ENCODE measurements at places on chromosomes 4 and X. TPM values are rescaled to one million over a fixed set of nuclear protein-coding genes. Genes with fewer than 3 reads are reported as not detected.

The SCOC gene
- total RNA-seq: 32.0 TPM

The POLA1 gene
- total RNA-seq: 20.6 TPM

The BMP3 gene
- 0.68 TPM for total RNA-seq

GRCh38 chr4:139099366-139099982, 77.5 kb downstream of the ELF2 start:
- no peak overlapping the region for H3K27ac ChIP-seq
- H3K4me1 ChIP-seq: no peaks in the 10 kb centered on the region
- no peaks in the 10 kb centered on the region for H3K36me3 ChIP-seq
- DNase-seq: no peak
- H3K27me3 ChIP-seq: no peaks in the 10 kb centered on the region

GRCh38 chr4:85715991-85716737, 241.2 kb downstream of the ARHGAP24 start:
- H3K27me3 ChIP-seq: no peaks in the 10 kb centered on the region
- no peaks in the 10 kb centered on the region for H3K36me3 ChIP-seq
- H3K4me1 ChIP-seq: no peaks in the 10 kb centered on the region
- H3K4me3 ChIP-seq: no peak overlapping the region
- no peak for DNase-seq

DNA sequence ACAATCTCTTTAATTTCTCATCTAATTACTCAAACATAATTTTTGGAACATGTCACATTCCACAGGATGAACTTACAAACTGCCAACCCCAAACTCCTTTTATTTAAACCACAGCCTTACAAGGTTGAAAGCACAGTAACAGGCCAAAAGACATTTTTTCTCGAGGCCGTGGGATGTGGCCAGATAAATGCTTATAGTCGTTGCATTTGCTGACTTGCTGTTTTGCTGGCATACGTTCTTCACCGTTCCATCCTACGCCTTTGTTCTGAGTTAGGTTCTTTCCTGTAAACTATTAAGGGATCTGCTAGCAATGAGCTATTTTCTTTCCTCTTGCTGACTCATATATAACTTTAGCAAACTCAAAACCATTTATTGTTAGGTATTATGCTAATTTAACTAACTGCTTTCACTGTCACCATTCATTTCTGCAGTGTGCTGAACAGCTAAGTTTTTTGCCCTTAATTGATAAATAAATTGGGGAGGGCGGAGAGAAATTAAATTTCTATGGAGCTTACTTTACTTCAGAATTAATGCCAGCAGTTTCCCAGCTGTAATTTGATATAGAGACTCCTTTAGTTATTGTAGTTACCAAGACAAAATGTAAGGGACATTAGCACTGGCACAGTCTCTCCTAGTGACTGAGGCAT, 135.1 kb upstream of the PACRGL start:
- no peaks in the 10 kb centered on the region for H3K27me3 ChIP-seq
- peaks cover 9% of the 10 kb centered on the region for H3K36me3 ChIP-seq
- H3K4me1 ChIP-seq: no peaks in the 10 kb centered on the region
- H3K27ac ChIP-seq: no peak overlapping the region

Measured in thoracic aorta (tissue), 2 donors.